Activated CD8-positive, alpha-beta T cell treated with anti-CD3 and anti-CD28 coated beads for 36 hours (primary cell): ENCODE measurements at places on chromosomes 7 and 10. TPM values are rescaled to one million over a fixed set of nuclear protein-coding genes. Genes with fewer than 3 reads are reported as not detected.

GRCh38 chr10:44293842-44294241, 91.1 kb downstream of the CXCL12 start:
- no peak for DNase-seq

- DNase-seq: no peak
Measured at GRCh38 chr7:42380401-42380800, 143.4 kb upstream of the GLI3 start.

DNA sequence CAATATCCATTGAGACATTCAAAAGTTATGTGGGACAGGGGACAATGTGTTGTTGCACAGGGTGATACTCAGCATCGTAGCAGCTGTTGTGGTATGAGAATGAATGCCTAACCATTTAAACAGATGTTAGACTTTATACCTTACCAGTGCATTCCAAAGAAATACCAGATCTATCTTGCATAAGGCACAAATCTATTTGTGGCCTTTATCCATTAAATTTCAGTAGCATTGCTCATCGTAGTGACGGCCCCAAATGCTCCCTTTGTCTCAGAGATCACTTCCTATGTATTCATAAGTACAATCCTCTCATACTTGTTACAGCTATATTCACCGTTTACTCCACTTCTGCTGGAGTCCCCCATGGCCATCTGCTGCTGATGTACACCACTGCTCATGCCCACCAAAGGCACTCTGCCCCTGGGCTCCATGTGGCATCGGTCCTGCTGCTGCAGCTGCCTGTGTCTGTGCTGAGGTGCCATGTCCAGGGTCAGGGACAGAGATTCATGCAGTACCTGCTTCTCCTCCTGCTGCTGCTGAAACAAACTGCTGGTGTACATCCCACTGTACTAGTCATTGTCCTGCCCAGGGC, 96.3 kb downstream of the CPED1 start:
- DNase-seq: no peak

DNA sequence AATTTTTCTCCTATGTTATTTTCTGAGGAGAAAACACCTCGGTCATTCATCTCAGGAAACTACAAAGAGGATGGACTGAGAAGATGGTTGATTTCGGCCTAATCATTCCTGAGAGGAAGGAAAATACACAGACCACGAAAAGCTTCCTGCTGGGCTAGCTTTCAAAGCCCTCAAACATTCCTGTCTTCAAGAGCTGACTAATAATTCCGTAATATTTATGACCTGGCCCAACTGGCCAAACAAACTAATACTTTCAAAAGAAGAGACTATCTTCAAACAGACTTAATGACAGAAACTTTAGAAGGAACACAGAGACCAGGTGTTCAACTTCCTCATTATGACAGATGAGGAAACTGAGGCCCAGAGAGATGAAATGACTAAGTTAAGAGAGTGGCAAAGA, 215.1 kb upstream of the FRMD4A start:
- DNase-seq: no peak

GRCh38 chr10:125231116-125231812, 70.9 kb upstream of the CTBP2 start:
- DNase-seq: no peak

Gene PIK3AP1
- total RNA-seq: 4.1 TPM

Gene CYP26C1
- not detected for total RNA-seq

Gene ZSWIM8
- total RNA-seq: 41.0 TPM

Gene LRRC17
- total RNA-seq: not detected

Gene CNOT4
- 23.6 TPM for total RNA-seq

Gene GPC2
- total RNA-seq: 4.3 TPM

Gene TCAF2
- total RNA-seq: 37.2 TPM
